ENCODE measurements at places on chromosomes 2 and 18.

- no peak for DNase-seq
These were observed 38.2 kb downstream of the PCBP1 start for GRCh38 chr2:70125498-70125898.

- no peak for DNase-seq
These were observed 69.0 kb upstream of the OTOS start for GRCh38 chr2:240209493-240209892.

DNA sequence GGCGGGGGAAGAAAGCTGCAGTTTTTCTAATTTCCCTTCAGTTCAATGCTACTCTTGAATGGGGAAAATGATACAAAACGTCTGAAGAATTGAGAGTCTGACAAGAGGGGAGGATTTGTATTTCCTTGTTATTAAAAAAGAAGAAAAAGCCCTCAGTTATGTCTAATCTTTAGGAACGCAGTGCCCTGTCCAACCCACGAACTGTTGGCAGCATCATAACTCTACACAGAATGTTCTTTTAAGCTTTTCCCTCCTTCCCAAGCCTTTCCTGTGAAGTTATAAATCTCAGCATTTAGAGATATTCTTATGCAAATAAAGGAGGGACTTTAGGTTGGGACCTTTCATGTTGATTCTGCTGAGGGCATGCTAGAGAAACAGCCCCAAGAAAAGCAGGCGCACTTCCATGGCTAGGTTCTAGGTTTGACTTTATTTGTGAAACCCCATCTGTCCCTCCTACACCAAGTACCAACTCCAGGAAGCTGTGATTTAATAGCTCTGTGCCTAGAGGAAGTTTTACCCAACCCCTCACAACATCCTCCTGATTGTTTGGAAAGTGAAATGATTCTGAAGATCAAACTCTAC, 288.6 kb downstream of the SETBP1 start:
- DNase-seq: no peak

DNA sequence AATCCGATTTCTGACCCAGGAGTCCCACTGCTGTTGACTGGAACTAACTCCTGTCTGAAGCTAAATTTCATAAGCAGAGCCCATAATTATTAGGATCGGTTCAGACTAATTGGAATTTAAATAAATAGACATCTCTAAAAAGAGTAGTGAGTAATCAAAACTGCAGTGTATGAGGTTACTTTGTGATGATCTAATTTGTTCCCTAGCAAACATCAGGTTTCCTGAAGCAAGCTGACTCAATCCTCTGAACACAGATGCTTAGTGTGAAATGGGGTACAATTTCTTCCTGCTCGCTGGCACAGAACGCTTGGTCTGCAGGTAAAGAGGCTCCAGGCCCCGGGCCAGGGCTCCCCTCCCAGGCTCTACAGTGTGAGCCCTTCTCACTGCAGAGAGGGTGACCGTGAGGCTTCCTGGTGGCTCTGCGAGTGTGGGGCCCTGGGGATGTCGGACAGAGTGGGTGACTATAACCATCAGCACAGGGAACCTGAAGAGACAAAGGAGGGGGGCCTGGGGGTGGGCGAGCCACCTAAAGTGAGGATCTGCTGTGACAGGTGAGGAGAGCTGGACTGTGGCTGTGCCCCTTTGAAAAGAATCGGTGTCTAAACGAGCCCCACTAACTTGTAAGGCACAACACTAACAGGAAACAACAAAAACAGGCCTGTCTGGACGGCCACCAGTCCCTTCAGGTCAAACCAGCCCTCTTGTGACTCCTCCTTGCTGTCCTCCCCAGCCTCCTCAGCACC, 20.2 kb downstream of the CHST10 start:
- no peak for DNase-seq

GRCh38 chr2:170310876-170311502, 133.0 kb downstream of the MYO3B start:
- no peak for DNase-seq

DNA sequence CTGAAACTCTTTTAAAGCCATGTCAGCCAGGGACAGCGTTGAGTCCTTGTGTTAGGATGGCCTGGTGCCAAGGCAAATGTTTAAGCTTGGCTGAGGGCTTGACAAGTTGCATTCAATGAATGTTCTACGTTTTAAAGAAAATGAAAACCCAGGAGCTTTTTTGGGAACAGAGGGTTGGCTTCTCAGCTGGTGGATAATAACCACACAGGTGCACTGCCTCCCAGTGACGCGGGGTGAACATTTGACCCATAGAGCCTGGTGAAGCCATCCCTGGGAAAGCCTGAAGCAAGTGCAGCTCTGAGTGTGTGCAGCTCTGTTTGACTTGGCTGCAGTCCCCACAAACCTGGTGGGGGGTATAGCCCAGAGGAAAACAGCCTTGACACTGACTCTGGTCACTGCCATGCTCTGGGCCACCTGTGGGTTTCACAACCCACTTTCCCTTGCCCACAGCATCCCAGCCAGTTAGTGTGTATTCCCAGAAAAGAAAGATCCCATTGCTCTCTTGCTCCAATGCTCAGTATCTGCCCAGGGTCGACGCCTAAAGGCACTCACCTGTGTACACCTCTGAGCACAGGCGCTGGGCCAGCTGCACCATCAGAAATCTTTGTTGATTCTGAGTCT, 874.9 kb downstream of the RNF144A start:
- DNase-seq: peak; percentile 6

- peak; percentile 74 for DNase-seq
These were observed 26.3 kb upstream of the CRIM1 start for GRCh38 chr2:36329251-36329650.

DNA sequence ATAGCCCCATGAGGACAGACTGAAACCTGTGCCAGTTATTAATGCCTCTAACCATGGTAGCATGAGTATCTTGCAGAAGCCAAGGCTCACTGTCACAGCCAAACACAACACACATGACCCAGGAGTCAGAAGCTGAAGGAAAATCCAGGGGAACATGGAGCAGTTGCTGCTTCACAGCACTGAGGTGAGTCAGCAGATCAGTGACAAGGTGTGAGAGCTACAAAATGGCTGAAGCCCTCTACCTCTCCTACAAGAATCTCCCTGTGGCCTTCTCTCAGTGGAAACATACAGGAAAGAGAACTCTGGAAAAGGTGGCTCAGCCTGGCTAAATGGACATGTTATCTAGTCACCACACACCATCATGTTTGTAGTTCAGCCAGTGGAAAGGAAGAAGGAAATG, 93.5 kb downstream of the NAB1 start:
- no peak for DNase-seq

GRCh38 chr18:41323044-41323443, 632.0 kb upstream of the PIK3C3 start:
- DNase-seq: peak; percentile 31

DNA sequence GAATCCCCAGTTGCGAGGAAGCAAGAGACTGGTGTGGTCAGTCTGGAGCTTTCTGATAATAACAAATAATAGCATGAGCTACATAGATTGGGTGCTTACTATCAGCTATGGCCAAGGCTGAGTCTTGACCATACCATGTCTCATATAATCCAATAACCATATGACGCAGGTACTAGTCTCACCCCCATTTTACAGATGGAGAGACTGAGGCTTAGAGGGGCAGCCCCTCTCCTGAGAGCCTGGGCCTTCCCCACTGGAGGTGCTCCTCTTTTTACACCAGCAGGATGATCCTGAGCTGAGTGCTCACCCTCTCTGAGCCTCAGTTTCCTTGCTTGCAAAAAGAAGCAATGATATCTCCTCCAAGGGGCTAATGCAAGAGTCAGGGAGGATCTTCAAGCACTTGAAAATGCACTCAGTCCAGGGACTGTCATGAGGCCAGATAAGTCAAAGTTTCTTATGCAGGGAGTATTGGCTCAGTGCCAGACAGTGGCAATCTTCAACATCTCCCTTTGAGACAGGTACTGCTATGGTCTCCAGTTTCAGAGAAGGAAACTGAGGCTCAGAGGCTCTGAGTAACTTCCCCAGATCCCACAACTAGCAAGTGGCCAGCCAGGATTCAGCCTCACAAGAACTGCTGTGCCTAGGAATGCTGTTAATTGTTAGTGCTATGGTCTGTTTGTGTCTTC, 149.7 kb downstream of the TFCP2L1 start:
- DNase-seq: no peak

GRCh38 chr2:1870431-1870830, 126.1 kb upstream of the PXDN start:
- no peak for DNase-seq

- peak; percentile 11 for DNase-seq
These were observed 42.9 kb upstream of the TUBA3E start for GRCh38 chr2:130241041-130241707.

DNA sequence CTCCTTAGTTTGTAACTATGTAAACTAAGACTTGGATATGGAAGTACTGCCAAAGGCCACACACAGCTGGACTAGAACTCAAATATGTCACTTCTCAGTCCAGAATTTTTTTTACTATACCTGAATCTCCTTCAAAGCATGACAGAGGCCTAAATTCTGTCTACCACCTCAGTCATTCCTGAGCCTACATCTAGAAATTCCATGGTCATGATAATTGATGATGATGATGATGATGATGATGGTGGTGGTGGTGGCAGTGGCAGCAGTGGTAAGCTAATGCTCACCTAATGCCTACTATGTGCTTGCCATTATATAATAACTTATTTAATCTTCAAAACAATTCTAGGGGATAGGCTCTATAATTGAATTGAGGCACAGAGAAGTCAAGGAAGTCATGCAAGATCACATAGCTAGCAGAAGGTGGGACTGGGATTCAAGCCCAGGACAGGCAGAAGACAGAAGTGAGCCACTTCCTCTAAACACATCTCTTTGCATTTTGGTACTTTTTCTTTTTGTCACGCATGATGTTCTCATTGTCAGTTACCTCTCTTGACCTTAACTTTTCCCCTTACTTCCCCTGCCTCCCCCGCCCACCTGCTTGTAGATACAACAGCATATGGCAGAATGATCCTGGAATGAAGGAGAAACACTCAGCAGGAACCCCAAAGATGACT, 539.3 kb downstream of the TNS1 start:
- no peak for DNase-seq

- no peak for DNase-seq
These were observed 45.2 kb upstream of the MYO1B start for GRCh38 chr2:191199929-191200512.

DNA sequence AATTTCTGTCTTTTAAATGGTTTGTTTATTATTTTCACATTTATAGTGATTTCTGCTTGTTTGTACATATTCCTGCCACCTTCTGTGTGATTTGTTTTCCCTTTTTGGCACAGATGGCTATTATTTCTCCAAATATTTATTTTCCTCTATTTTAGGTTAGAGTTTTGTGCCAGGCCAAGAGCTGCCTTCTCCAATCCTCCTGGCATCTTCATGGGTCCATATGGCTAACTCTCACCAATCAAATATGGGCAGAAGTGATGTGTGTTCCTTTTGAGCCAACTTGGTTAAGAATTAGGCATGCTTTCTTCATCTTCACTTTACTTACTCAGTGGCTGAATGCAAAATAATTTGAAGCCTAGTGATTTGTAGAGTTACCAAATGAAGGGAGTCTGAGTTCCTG, 697.1 kb upstream of the CELF4 start:
- DNase-seq: no peak

DNA sequence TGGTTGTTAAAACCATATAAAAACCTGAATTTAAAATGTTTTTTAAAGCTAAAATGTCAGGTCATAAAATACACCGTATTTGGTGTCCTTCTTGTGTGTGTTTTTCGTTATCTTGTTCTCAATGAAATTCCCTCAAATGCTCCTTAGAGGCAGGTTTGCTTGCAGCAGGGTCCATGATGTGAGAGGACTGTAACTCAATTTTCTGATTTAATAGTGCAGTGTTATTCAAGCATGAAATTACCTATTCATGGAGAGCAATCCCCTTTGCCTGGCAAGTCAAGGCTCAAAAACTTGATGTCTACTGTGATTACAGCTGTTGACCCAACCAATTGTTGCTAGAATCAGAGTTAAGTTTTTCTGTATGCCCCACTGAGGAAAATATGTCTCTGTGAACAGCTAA, 318.2 kb downstream of the GALNT13 start:
- no peak for DNase-seq

GRCh38 chr2:33268246-33268831, 208.1 kb upstream of the RASGRP3 start:
- DNase-seq: no peak

DNA sequence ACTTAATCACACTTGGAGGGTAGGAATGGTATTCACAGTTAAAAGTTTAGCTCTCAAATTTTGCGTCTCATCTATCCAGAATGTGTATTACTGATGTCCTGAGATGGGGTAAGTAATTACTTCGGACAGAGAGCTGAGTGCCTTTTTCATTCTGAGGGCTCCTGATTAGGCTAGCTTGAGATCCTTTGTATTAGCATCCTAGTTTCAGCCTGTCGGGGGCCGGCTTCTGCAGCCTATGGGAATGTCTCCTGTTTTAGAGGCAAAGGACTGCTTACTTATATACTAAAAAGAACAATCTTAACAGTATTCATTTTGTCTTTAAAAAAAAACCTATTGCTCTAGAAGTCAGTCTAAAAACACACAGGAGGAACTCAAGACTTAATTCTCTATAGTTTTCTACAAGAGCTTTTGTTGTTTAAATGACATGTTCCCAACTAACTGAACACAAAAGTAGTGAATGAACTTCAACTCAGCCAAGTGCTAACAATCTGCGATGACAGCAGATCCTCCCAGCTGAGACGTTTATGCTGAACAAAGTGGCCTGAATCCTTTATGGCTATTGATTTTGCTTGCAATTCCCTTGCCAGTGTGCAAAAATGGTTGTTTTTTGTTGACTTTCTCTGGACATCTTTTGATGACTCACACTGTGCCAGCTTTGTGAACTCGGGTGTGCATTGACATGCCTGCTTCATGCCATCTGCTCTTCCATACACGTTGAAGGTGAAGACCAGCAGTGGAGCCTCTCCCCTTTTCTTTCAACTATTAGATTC, 118.7 kb downstream of the LYPD6B start:
- no peak for DNase-seq

DNA sequence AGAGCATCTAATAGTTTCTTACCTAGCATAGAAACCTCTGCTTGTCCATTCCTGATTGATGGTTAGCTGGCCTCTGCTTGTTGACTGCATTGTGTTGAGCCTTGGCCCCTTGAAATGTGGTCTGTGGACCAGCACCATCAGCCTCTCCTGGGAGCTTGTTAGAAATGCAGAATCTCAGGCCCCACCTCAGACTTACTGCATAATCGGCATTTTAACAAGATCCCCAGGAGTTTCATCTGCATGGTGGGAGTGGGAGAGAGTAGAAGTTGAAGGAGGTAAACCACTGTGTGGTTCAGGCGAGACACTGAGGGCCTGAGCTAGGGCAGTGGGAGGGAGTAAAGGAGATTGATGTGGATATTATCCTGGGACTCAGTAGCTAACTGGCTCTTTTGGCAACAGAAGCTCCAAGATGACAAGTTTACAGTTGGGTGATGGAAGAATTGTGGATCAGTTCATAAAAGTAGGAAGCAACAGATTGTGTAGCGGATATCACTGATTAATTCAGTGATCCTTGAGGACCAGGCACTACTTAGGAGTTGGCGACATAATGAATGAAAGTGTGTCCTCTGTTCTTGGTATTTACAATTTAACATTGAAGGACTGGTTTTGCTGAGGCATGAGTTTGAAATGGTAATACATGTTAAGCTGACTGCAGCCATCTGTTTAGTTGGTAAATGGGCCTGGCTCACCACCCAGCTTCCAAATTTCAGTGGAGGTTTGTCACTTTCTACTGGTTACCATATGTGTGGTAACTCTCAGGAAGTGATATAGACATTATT, 20.9 kb downstream of the PHLPP1 start:
- no peak for DNase-seq

- no peak for DNase-seq
These were observed 269.3 kb downstream of the GLI2 start for GRCh38 chr2:121004950-121005349.
